ENCODE measurements at places on chromosomes 6 and 20.

DNA sequence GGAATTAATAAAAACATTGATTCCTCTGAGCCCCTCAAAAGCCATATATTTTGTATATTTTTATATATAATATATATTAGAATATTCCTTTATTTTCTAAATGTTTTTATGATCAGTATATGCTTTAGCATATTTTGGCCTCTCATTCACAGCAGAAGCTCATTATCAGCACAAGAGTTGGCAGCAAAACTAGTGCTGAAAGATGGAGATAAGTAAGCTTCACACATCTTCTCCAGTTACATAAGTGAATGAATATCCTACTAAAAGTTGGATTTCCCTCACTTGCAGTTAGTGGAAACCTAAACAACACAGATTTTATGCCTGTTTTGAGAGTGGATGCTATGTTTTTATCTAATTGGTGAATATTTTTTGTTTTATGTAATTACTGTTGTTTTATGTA is 1303.8 kb upstream of the ADGRB3 start:
- DNase-seq: no peak

DNA sequence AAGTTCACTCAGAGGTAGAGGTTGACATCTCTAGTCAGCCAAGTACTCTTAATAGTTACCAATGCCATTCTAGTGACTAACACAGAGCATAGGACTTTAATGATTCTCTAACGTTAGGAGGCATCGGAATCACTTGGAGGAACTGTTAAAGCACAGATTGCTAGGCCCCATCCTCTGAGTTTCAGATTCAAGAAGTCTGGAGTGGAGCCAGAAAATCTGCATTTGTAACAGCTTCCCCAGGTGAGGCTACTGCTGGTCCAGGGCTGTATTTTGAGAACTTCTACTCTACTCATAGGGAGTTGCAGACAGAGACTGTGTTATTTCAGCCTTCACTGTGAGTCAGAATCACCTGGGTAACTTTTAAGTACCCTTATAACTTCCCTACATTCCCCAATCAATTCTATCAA is 5.7 kb downstream of the LMBRD1 start:
- DNase-seq: no peak

DNA sequence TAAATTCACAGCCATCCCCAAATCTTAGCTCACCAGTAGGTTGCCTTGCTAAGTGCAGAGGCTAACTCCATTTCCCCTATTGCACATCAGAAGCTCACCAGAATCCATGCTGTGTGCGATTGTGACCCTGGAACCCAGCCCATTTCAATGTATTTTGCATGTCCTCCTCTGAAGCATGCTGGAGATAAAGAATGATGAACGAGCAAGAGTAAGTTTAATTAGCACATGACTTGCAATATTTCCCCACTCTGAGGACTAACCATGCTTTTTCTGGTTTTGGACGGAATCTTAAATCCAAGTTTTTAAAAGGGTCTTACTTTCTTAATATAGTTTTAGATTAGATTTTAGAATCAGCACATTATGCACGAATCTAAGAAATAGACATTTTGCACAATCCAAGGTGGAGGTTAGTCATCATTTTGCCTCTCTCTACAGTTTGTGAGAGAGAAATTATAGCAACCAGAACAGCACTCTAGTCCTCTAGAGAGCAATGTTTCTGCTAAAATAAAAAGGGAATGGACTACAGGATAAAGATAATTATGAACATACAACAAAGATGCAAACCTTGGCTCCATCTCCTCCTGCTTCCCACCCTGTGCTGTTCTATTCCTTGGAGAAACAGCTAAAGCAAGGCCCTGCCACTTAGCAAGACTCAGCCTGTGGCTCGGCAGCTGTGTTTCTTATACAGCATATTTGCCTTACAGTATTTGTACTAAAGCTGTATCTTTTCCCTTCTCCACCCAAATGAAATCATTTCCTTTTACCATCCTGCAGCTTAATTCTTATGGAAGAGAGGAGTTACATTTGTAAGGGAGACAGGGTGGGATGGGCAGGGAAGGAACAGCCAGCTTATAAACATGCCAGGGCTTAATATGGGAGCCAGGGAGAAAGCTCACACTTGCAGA is 24.9 kb upstream of the LAMA4 start:
- DNase-seq: no peak

DNA sequence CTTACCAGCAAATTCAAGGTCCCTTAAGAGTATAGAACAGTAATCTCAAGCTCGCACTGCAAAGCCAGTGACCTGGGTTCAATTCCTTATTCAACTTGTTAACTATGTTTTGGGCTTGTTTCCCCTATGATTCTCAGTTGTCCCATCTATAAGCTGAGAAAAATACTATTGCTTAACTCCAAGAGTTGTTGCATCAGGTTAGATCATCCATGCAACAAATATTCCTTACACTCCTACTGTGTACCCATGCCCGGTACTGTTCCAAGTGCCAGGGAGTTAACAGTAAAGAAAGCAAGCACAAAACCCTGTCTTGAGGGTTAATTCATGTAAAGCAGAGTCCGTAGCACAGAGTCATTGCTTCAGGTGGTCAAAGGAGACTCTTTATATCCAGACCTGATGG is 247.3 kb downstream of the MAFB start:
- no peak for DNase-seq

DNA sequence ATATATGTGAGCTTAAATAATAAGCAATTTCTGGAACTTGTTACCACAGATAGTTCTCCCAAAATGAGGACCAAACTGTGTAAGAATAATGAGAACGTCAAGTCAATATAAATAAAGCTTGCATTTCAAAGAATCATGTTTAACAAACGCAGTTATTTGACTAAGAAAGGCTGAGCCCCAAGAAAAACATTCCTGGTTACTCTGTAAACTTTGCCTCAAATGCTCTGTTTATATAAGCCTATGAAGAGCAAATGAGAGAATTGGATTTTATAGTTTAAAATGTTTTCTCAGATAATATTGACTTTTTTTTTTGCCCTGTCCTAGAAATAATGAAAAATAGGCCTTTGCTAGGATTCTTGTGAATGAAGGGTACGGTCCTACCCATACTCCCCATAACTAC is 81.3 kb downstream of the C6orf52 start:
- DNase-seq: no peak

GRCh38 chr6:3565291-3565690 is 108.4 kb upstream of the SLC22A23 start:
- no peak for DNase-seq
